ENCODE measurements at places on chromosomes 5 and 9.

- DNase-seq: no peak
Measured at GRCh38 chr5:59221769-59222168, 638.9 kb downstream of the RAB3C start.

- no peak for DNase-seq
Measured at GRCh38 chr9:27785714-27786100, 212.4 kb upstream of the C9orf72 start.

GRCh38 chr5:172796306-172796705 is 25.3 kb upstream of the DUSP1 start:
- no peak for DNase-seq

- no peak for DNase-seq
Measured at GRCh38 chr5:23025629-23026233, 172.6 kb upstream of the CDH12 start.

- DNase-seq: no peak
Measured at GRCh38 chr9:108184941-108185340, 670.8 kb downstream of the ACTL7B start.

DNA sequence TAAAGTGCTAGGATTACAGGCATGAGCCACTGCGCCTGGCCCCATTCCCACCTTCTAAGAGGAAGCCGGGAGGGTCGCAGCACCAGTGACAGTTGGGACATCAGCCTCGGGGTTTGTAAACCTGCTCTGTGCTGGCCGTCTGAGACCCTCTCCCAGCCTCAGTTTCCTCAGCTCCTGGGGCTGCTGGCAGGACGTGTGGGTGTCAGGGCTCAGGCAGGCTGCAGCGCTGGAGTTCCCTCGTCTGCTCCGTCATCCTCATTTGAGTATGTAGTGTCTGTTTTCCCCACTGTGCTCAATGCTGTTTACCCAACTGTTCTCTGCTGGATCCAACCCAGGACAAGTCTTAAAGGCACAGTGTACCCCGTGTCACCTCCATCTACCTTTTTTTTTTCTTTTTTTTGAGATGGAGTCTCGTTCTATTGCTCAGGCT is 2.0 kb upstream of the NINJ1 start:
- no peak for DNase-seq

- DNase-seq: no peak
Measured at GRCh38 chr9:79581794-79582193, 10.0 kb downstream of the TLE4 start.

DNA sequence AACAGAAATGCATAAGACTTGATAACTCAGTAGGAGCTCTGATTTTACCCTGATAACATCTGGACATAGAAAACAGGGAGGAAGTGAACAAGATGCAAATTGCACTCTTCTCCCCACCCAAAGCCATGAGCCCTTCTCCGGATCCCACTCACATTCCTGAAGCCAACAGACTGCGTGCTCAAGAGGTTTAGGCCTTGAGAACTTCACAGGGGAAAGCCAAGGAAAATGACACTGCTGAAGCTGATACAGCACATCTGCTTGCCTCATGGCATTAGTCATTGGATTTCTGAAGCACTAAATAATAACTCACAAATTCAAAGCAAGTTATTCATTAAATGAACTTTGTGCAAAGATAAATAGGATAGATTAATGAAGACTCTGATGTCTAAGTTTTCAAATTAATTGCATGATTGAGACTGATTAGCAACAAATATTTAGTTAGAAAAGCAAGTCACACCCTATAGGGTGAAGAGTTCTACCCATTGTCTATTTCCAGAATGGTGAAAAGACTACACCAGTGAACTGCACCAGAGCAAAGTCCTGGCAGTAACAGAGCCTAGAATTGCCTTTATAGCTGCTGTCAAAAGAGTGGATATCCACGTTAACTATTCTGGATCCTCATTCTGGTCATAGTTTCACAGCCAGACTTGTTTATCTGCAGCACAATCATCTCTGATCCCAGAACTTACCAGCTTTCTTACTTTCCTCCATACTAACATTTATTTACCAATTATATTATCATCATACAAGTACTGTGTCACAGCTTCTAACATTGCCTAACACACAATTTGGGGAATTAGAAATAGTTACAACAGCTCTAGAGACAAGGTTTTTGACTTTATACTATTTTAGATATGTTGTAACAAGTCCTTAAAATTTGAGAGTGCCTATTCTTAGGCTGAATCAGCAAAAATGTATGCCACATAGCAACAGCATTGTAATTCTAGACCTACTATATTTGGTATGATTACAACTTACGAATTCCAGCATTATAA is 432.1 kb upstream of the RGMB start:
- no peak for DNase-seq

GRCh38 chr5:157029457-157029856 is 29.5 kb downstream of the HAVCR1 start:
- DNase-seq: no peak

Data from GM12864 (cell line).